ENCODE measurements at places on chromosomes 4 and X.
A peak's percentile ranks its signal among the peaks of the same experiment; 100 is the strongest.

DNA sequence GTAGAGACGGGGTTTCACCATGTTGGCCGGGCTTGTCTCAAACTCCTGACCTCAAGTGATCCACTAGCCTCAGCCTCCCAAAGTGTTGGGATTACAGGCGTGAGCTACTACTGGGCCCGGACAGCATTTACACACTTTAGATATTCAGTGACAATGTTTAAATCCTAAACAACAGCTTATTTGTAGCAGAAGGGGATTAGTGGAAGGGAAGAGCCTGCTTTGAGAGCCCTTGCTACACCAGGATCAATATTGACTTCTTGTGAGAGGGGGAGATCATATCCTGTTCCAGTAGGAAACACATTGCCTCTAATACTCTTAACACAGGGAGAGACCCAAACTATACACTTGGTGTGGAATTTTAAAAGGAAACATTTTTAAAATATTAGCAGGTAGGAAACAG is 7.1 kb downstream of the MGST2 start:
- DNase-seq = no peak

DNA sequence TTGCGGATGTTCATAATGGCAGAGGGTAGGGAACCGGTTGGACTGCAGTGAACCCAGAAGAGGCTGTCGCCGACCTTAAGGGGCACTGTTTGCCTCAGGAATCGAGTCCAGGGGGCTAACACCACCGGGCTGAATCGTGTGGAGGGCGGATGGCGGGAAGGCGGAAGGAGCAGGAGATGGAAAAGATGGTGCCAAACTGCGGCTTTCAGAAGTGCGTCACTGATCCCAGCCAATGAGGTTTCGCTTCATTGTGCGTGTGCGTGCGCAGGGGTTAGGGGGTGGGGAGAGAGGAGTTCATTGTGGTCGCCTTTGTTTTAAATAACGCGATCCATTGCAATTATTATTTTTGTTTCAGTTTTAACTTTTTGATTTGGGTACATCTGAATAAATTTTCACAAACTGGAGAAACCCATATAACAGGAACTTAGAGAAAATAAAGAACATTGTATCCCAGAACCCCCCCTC is at the start of gene NAA11:
TSS of gene NAA11 (minus strand) at position 198 of the 465 bp plus-strand sequence. CDS start at position 14, 184 bp downstream.
- no peak for DNase-seq

- DNase-seq = peak; percentile 60
Measured at GRCh38 chrX:135295238-135295943, 13.9 kb upstream of the ETDC start.

DNA sequence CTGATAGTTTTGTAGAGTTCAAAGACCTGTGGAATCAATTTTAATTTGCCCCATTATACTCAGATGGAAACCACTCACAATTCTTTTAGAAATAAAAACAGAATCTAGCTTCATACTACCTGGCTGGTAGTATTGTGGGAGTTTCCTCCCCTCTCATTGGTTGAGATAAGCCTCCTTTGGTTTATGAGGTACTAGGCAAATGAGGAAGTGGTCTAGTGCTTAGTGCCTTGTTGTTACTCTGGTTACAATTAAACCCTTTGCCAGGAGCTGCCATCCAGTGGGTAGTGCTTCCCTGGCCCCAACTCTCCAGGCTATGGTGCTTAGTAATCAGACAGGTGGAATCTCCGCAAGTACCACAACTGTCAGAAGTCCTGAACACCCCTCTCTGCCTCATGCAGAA is 118.3 kb downstream of the CDKL5 start:
- DNase-seq = no peak

DNA sequence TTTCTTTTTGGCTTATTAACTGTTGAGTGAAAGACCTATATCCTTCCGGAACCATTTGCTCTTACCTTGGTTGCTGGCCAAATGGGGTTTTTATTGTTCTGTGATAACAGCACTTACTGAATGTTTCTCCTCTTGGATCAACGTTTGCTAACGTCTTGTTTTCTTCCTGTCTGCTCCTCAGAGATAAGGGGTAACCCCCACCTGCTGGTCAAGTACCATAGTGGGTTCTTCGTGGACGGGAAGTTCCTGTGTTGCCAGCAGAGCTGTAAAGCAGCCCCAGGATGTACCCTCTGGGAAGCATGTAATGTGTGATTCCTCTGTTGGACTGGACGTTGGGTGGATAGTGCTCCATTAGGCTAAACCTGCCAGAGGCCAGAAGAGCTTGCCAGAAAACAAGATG is 15.3 kb downstream of the BMX start:
- DNase-seq = no peak

- no peak for DNase-seq
Measured at GRCh38 chr4:142201041-142201440, 564.7 kb downstream of the IL15 start.

DNA sequence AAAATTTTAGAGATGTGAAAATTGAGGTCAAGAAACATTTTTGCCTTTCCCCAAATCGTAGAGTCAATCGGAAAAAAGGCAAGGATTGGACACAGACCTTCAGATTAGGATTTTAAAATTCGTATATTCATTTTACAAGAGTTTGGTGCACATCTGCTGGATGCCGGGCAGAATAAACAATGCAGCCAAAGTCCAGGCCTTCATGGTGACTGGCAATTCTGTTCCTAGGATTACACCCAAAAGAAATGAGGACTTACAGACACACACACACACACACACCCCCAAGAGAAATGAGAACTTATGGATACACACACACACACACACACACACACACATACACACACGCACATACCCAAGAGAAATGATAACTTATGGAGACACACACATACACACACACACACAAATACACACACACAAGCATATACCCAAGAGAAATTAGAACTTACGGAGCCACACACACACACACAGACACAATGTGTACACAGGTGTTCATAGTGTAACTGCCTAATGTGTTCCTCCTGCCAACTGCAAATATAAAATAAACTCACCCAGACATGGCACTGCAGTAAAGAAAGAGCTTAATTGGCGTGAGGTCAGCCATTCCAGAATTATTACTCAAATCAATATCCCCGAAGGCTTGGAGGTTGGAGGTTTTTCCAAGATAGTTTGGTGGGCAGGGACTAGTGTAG is 165.7 kb upstream of the STS start:
- DNase-seq = no peak

- no peak for DNase-seq
Measured at GRCh38 chr4:1196421-1197183, 24.2 kb upstream of the SPON2 start.

GRCh38 chr4:70772929-70773555 is 51.3 kb downstream of the RUFY3 start:
- DNase-seq = no peak
